ENCODE measurements at places on chromosomes 11 and 22. TPM values are rescaled to one million over a fixed set of nuclear protein-coding genes. Genes with fewer than 3 reads are reported as not detected.

- DNase-seq = no peak
- H3K27me3 ChIP-seq = no peaks in the 10 kb centered on the region
- H3K4me1 ChIP-seq = peaks cover 10% of the 10 kb centered on the region
- no peak overlapping the region for H3K27ac ChIP-seq
These were observed 5.9 kb downstream of the SYVN1 start for GRCh38 chr11:65128182-65129145.

DNA sequence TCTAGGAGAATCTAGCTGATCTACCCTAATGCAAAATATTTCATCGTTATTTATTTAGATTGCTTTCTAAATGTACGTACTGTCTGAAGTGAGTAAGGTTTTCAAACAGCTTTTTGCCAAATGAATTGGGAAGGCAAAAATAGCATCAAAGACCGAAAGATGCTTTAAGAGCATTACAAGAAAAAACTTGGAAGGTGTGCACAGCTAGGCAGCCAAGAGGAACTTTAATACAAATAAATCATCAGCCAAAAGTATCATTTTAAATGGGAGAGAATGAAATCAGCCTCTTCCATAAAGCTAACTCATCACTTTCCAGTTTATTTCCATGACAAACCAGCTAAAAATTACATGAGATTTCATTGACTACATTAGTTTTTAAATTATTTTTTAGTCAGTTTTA, 30.2 kb upstream of the CFAP300 start:
- H3K4me1 ChIP-seq = no peaks in the 10 kb centered on the region
- H3K36me3 ChIP-seq = no peaks in the 10 kb centered on the region
- no peak overlapping the region for H3K27ac ChIP-seq
- H3K4me3 ChIP-seq = no peak overlapping the region

GRCh38 chr11:134052988-134053945, 15.6 kb upstream of the JAM3 start:
- H3K27me3 ChIP-seq = peaks cover 16% of the 10 kb centered on the region
- no peaks in the 10 kb centered on the region for H3K36me3 ChIP-seq

Gene C22orf31
- total RNA-seq = not detected

Gene DENND5A
- total RNA-seq = 119 TPM

Gene ATG2A
- total RNA-seq = 41.4 TPM

Gene OR51B4
- not detected for total RNA-seq

Data from naive thymus-derived CD8-positive, alpha-beta T cell (primary cell).